Activated CD4-positive, alpha-beta T cell treated with anti-CD3 and anti-CD28 coated beads, Interleukin-2, amount 10 ng/mL, durations not matched to agents 7 days and 5 days (primary cell): ENCODE measurements at places on chromosomes 3 and 15. TPM values are rescaled to one million over a fixed set of nuclear protein-coding genes. Genes with fewer than 3 reads are reported as not detected.

- H3K27ac ChIP-seq: no peak overlapping the region
- peaks cover 2% of the 10 kb centered on the region for H3K27me3 ChIP-seq
- H3K4me3 ChIP-seq: no peak overlapping the region
- no peaks in the 10 kb centered on the region for H3K36me3 ChIP-seq
- peaks cover 7% of the 10 kb centered on the region for H3K4me1 ChIP-seq
Measured at GRCh38 chr3:14319654-14320182, 82.7 kb upstream of the SLC6A6 start.

- H3K36me3 ChIP-seq: peaks cover 10% of the 10 kb centered on the region
- H3K27me3 ChIP-seq: peaks cover 89% of the 10 kb centered on the region
Measured at GRCh38 chr15:37100109-37100965, at the start of gene MEIS2. Gene MEIS2 (minus strand): TSS chr15:37100549. CDS start chr15:37099466, 1,083 bp downstream.

GRCh38 chr3:175335229-175335628 lies 476.1 kb downstream of the NAALADL2 start:
- no peak for DNase-seq
- no peak overlapping the region for H3K4me3 ChIP-seq
- no peaks in the 10 kb centered on the region for H3K4me1 ChIP-seq

DNA sequence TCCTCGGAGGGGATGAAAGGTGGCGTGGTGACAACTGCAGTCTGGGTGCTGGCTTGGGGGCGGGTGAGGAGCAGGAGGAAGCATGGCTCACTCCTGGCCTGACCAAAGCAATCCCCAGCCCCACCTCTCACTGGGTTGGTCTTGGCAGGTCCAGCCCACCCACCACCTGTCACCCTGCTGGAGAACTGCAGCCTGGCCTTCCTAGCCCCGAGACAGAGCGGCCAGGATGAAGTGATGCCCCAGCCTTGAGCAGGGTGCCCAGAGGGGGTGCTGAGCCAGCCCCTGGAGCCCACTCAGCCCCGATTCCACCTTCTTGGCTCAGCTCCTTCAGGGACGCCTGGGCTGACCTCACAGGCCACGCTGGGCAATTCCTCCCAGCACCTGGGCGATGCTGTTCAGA lies 89.9 kb downstream of the IQSEC1 start:
- H3K27me3 ChIP-seq: no peaks in the 10 kb centered on the region
- H3K27ac ChIP-seq: no peak overlapping the region
- DNase-seq: no peak
- H3K4me3 ChIP-seq: no peak overlapping the region

DNA sequence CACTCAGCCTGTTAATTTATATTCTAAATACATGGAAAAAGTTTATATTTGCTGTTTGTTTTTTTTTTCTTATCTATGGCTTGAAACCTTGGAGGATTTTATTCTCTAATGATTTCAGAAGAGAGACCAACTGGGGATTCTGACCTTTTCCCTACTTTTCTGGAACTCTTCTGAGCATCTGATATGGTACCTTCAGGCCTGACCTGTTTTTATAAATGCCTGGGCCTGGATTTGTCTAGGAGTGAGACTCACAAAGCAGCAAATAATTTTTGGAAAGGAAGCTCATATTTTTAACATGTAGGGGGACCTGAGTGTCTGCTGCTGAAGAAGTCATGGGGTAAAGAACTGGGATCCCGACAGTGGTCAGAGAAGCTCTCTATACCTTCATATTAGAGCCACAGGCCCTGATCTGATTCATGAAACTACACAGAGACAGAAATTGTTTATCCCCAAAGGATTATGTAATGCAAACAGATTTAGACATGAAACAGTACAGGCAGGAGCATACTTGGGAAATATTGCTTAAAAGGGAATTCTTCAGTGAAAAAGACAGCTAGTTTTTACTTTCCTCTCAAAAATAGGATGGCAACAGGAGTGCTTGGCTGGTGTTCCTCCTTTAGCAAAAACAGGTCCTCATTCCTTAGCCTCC lies 15.9 kb downstream of the PPM1L start:
- no peaks in the 10 kb centered on the region for H3K36me3 ChIP-seq
- H3K4me1 ChIP-seq: peaks cover 11% of the 10 kb centered on the region
- H3K4me3 ChIP-seq: no peak overlapping the region
- DNase-seq: no peak
- no peak overlapping the region for H3K27ac ChIP-seq

The SLC24A1 gene
- 5.4 TPM for total RNA-seq

The KBTBD13 gene
- total RNA-seq: not detected

The LDHAL6B gene
- not detected for total RNA-seq

The DGKG gene
- 0.04 TPM for total RNA-seq

The IDH3A gene
- 65.1 TPM for total RNA-seq
